Posterior vena cava (tissue), 2 donors: ENCODE measurements at places on chromosomes 4 and X. TPM values are rescaled to one million over a fixed set of nuclear protein-coding genes. Genes with fewer than 3 reads are reported as not detected.

STS gene
- 13.7 TPM for total RNA-seq

COX7B2 gene
- total RNA-seq: not detected

AMOT gene
- total RNA-seq: 21.0 TPM

CT45A2 gene
- not detected for total RNA-seq

ASB12 gene
- not detected for total RNA-seq

DSPP gene
- total RNA-seq: not detected

FAM200B gene
- 36.8 TPM for total RNA-seq

ASB11 gene
- not detected for total RNA-seq

GABRG1 gene
- total RNA-seq: not detected

DNAAF6 gene
- not detected for total RNA-seq

MANBA gene
- total RNA-seq: 16.7 TPM

SMPX gene
- not detected for total RNA-seq

ZAR1 gene
- total RNA-seq: not detected

SSX4 gene
- total RNA-seq: not detected

SCRG1 gene
- total RNA-seq: 18.2 TPM

HSD17B13 gene
- total RNA-seq: 0.32 TPM
